ENCODE measurements at places on chromosomes 11 and 22.
A peak's percentile ranks its signal among the peaks of the same experiment; 100 is the strongest.

GRCh38 chr11:62865635-62866034 lies 15.1 kb upstream of the SLC3A2 start:
- DNase-seq = no peak

DNA sequence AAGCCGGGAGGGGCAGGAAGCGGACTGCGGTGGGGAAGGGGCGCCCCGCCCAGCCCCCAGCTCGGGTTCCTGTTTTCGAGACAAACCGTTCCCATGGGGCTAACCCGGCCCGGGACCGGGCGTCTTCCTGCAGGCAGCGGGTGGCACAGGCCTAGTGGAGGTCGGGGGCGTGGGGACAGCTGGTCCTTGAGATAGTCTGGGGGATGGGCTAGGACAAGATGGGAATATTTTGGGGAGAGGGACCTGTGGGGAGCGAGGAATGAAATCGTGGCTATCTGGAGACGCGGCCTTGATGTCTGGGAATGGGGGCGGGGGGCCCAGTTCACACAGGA lies 1.2 kb upstream of the RASGRP2 start:
- DNase-seq = no peak

GRCh38 chr11:122138744-122139594 lies 23.0 kb upstream of the BLID start:
- no peak for DNase-seq

- DNase-seq = no peak
Observed at GRCh38 chr22:16965560-16965959, 42.5 kb downstream of the GAB4 start.

- DNase-seq = peak; percentile 38
Observed at GRCh38 chr11:5620651-5621521, 3.9 kb upstream of the TRIM34 start.

GRCh38 chr11:15602785-15603567 lies 488.3 kb downstream of the INSC start:
- no peak for DNase-seq

All from retinal pigment epithelial cell (primary cell).